Activated T-helper 1 cell treated with anti-CD3 and anti-CD28 coated beads, Interleukin-12 subunit alpha, Interleukin-12 subunit beta, Interleukin-2, Interleukin-4 antibody, amounts not matched to agents 30 ng/mL and 10 ng/mL and 1 ng/mL, durations not matched to agents 14 hours and 24 hours and 36 hours (primary cell): ENCODE measurements at places on chromosomes 5 and 9. TPM values are rescaled to one million over a fixed set of nuclear protein-coding genes. Genes with fewer than 3 reads are reported as not detected.

GRCh38 chr9:131239161-131239975 lies 36.9 kb downstream of the FAM78A start:
- H3K4me1 ChIP-seq, result peaks cover 22% of the 10 kb centered on the region
- no peak for DNase-seq
- no peaks in the 10 kb centered on the region for H3K27me3 ChIP-seq
- H3K36me3 ChIP-seq, result peaks cover 14% of the 10 kb centered on the region
- no peak overlapping the region for H3K4me3 ChIP-seq

C5orf52 gene
- total RNA-seq, result 0.39 TPM in 1 of 2 replicates, not detected in the other

GRCh38 chr5:72134226-72134899 lies 27.1 kb downstream of the MAP1B start:
- H3K27me3 ChIP-seq, result peaks cover 29% of the 10 kb centered on the region
- H3K36me3 ChIP-seq, result no peaks in the 10 kb centered on the region
- no peak for DNase-seq
- no peak overlapping the region for H3K4me3 ChIP-seq
- H3K4me1 ChIP-seq, result peaks cover 9% of the 10 kb centered on the region

TESK1 gene
- 61.5 and 62.1 TPM in 2 replicates for total RNA-seq

MARCOL gene
- not detected in 2 replicates for total RNA-seq

F2RL1 gene
- total RNA-seq, result 0.26 and 0.32 TPM in 2 replicates

DNA sequence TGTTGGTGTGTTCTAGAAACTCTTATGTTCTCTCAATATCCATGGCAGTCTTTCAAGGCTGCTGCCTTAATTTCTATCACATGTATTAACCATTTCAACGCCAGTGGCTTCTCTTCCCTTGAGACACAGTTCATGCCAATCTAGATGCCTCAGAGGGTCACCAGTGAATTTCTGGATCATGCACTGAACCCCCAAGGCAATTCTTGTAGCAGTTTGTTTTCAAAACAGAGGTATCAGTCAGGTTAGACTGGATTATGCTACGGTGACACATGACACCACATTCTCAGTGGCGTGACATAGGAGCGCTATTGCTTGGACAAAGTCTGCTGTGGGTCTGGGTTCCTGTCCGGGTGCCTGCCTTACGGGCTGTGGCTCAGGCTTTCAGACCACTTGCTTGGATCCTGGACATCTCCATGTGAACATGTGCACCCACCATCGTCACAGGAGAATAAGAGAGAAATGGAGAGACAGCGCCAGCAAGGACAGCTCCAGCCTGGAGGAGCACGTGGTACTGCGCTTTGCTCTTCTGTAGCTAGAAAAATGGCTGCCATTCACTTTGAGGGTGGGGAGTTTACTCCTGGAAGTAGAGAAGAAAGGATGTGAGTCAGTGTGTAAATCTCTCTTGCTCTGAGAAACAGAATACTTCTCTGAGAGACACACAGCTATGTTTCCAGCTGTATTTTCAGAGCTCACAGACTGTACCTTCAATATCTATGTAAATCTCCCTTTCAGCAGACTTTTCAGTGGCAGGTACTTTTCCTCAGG lies 329.3 kb upstream of the ADCY2 start:
- H3K4me3 ChIP-seq, result no peak overlapping the region
- no peak for DNase-seq
- H3K27me3 ChIP-seq, result no peaks in the 10 kb centered on the region
- H3K4me1 ChIP-seq, result no peaks in the 10 kb centered on the region
- no peak overlapping the region for H3K27ac ChIP-seq

DNA sequence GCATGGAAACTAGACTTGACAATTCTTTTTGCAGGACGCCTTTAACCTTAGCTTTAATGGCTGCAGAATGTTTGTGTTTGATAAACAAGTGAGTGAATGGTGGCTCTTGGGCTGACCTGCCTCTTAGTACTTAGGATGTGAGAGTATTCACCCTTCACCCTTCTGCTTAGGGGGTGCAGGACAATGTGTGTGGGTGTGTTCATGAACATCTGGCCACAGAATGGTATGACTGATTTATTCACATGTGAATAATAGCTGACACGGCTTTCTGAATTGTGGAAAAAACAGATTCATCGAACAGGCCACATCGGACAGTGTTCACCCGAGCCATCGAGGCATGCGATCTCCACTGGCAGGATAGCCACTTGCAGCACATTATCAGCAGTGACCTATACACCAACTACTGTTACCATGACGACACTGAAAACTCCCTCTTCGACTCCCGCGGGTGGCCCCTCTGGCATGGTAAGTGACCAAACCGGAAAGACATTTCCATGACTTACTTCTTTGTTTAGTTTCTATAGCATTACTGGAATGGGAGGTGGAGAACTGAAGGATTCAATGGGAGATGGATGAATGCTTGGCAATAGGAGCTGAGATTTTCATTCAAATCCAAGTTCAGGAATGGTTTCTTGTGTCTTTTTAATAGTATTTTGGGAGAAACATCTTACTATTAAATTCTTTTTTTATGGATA lies 193.6 kb downstream of the ZSWIM6 start:
- H3K4me1 ChIP-seq, result no peaks in the 10 kb centered on the region
- DNase-seq, result no peak
- H3K4me3 ChIP-seq, result no peak overlapping the region
- no peaks in the 10 kb centered on the region for H3K27me3 ChIP-seq
- no peak overlapping the region for H3K27ac ChIP-seq

IL17B gene
- not detected in 2 replicates for total RNA-seq

BAAT gene
- total RNA-seq, result 0.08 TPM in 1 of 2 replicates, not detected in the other

BTNL8 gene
- total RNA-seq, result not detected in 2 replicates

- peak overlapping the region; percentile 81 for H3K27ac ChIP-seq
- peaks cover 5% of the 10 kb centered on the region for H3K36me3 ChIP-seq
- H3K27me3 ChIP-seq, result no peaks in the 10 kb centered on the region
- peaks cover 23% of the 10 kb centered on the region for H3K4me1 ChIP-seq
- DNase-seq, result peak; percentile 70
Measured at GRCh38 chr5:57117596-57117995, 56.3 kb upstream of the GPBP1 start.

- H3K4me3 ChIP-seq, result no peak overlapping the region
- H3K4me1 ChIP-seq, result peaks cover 57% of the 10 kb centered on the region
Measured at GRCh38 chr9:20373263-20373662, 249.0 kb downstream of the MLLT3 start.

DNA sequence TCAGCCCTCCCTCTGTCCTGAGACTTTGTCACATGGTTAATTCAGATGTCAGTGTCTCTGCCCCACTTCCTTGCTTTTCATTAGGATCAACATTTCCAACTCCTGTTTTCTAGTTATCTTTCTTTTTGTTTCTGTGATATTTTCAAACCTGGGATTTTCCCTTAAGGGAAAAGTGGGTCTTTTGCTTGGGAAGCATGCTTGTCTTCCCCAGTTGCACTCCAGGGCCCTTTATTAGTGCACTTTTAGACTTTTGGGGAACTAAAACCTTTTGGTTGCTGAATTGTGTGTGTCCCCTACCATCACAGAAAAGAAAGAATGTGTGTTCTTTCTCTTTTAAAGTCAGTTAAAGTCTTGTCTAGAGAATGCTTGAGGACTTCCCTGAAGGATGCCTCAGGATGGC lies 18.4 kb upstream of the GDNF start:
- no peaks in the 10 kb centered on the region for H3K4me1 ChIP-seq
- H3K4me3 ChIP-seq, result no peak overlapping the region
- no peak overlapping the region for H3K27ac ChIP-seq

CSF1R gene
- 0.10 TPM in 1 of 2 replicates, not detected in the other for total RNA-seq

C8G gene
- 0.56 and 1.5 TPM in 2 replicates for total RNA-seq

- H3K4me1 ChIP-seq, result peaks cover 26% of the 10 kb centered on the region
- peak overlapping the region; percentile 0 for H3K4me3 ChIP-seq
- H3K27ac ChIP-seq, result peak overlapping the region; percentile 51
- peaks cover 21% of the 10 kb centered on the region for H3K36me3 ChIP-seq
Measured at GRCh38 chr9:71858102-71858798, 52.7 kb downstream of the ABHD17B start.

CAMK2A gene
- not detected in 2 replicates for total RNA-seq

CDC20B gene
- not detected in 2 replicates for total RNA-seq

PCDHA1 gene
- not detected in 2 replicates for total RNA-seq

MLANA gene
- total RNA-seq, result not detected in 2 replicates

DNA sequence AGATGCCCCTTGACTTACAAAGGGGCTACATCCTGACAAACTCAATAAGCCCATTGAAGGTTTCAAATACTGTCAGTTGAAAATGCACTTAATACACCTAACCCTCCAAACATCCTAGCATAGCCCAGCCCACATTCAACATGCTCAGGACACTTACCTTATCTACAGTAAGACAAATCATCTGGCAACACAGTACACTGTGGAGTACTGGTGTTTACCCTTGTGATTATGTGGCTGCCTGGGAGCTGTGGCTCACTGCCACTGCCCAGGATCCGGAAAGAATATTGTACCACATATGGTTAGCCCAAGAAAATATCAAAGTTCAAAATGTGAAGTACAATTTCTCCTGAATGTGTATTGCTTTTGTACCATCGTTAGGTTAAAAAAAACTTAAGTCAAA lies 562.2 kb downstream of the HTR1A start:
- H3K4me1 ChIP-seq, result no peaks in the 10 kb centered on the region
- no peak overlapping the region for H3K4me3 ChIP-seq
- no peak overlapping the region for H3K27ac ChIP-seq
- no peaks in the 10 kb centered on the region for H3K27me3 ChIP-seq
- no peaks in the 10 kb centered on the region for H3K36me3 ChIP-seq
- no peak for DNase-seq

GRCh38 chr5:111453747-111454146 lies 58.6 kb downstream of the STARD4 start:
- no peaks in the 10 kb centered on the region for H3K4me1 ChIP-seq
- no peak for DNase-seq
- H3K36me3 ChIP-seq, result peaks cover 21% of the 10 kb centered on the region
- H3K27ac ChIP-seq, result no peak overlapping the region

GABRA1 gene
- total RNA-seq, result not detected in 2 replicates

DNA sequence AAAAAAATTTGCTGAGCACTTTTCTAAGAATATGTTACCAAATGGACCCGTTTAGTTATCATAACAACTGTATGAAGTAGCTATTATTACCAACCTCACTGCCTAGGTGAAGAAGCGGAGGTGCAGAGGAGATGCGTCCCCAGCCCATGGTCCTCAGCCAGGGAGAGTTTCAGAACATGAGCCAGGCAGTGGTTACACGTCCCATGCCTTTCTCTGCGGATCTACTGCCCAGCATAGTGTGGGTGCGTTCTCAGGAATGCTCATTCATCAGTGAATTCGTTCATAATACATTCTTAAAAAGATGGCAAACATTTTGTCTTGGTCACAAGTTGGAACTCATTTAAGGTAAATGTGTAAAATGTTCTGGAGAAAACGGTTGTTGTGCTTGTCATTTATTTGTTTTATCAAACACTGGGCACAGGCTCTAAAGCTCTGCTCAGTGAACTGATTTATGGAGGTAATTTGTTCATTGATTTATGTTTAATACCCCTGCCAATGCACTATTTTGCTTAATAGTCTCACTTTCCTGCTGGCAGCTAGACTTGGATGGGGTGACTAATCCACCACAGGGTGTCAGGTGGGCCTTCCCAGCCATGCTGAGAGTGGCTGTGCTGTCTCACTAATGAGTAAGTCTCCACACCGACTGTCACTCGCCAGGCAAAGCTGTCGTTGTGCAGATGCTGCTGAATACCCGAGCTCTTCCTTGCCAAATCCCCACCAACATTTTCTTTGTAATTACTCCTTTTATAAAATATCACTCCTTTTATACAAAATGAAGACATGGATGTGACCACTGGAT lies 248.8 kb downstream of the TENT4A start:
- no peak overlapping the region for H3K4me3 ChIP-seq
- DNase-seq, result no peak
- no peaks in the 10 kb centered on the region for H3K4me1 ChIP-seq
- H3K36me3 ChIP-seq, result no peaks in the 10 kb centered on the region
- no peak overlapping the region for H3K27ac ChIP-seq
- no peaks in the 10 kb centered on the region for H3K27me3 ChIP-seq
